Muscle of arm (tissue), 14 donors: ENCODE measurements at places on chromosomes 5 and 9.

- no peak for DNase-seq
Observed at GRCh38 chr5:175082866-175083590, 358.6 kb downstream of the MSX2 start.

- DNase-seq = no peak
Observed at GRCh38 chr5:93331863-93332262, 249.2 kb downstream of the NR2F1-AS1 start.

- peak; percentile 62 for DNase-seq
Observed at GRCh38 chr9:18707489-18708205, 233.7 kb downstream of the ADAMTSL1 start.

DNA sequence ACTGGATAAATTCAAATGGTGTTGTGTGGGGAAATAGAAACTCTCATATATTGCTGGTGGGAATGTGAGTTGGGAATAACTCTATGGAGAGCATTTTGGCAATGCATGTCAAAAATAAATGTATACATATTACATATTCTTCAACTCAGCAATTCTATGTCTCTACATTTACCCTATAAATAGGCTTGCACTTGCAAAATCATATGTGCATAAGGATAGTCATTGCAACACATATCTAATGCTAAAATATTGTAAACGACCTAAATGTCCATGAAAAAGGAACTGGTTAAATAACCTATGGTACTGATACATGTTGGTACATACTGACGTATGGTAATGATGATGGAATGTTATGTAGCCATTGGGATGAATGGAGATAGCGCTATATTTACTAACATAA is 94.5 kb upstream of the CHD1 start:
- no peak for DNase-seq

DNA sequence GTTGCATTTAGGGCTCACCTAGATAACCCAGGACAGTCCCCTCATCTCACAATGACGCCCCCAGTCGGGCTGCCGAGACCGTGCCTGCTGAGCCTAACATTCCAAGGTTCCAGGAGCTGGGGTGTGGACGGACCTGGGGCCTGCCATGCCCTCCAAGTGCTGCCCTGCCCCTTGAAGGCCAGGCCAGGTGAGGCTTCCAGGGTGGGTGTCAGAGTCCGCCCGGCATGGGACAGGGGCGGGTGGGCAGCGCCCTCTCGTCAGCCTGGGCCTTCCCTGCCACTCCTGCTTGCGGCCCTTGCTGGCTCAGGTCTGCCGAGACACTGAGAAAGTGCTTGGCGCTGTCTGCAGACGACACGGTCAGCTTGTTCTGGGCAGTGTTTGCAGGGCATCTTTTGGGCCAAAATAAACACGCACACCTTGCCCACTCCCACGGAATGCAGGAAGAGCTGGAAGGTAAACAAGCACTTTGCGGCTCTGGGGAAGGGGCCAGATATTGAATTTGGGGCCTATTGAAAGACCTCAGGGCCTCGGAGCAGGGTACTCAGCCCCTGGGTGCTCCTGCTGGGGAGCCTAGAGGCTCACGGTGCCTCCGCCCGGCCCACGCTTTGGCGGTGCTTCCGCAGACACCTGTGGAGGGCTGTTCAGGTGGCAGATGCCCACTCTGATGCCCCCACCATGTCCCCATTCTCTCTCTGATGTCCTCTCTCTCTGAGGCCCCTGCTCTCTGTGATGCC is 4.2 kb upstream of the SCGB3A1 start:
- DNase-seq = no peak

- DNase-seq = no peak
Observed at GRCh38 chr5:147800491-147800890, 18.0 kb upstream of the JAKMIP2 start.

- peak; percentile 71 for DNase-seq
Observed at GRCh38 chr9:110099236-110100095, 108.5 kb downstream of the C9orf152 start.

GRCh38 chr5:16392718-16393117 is 72.9 kb downstream of the ZNF622 start:
- no peak for DNase-seq
